Camera-type eye (tissue), 1 donor: ENCODE measurements at places on chromosomes 16 and 17. TPM values are rescaled to one million over a fixed set of nuclear protein-coding genes. Genes with fewer than 3 reads are reported as not detected.

Gene SDR42E1
- 3.1 TPM for total RNA-seq

Gene ALOX12B
- 0.99 TPM for total RNA-seq

Gene DLG4
- total RNA-seq: 194 TPM

Gene RNF222
- total RNA-seq: not detected
